ENCODE measurements at places on chromosomes 7 and 10.
A peak's percentile ranks its signal among the peaks of the same experiment; 100 is the strongest.

DNA sequence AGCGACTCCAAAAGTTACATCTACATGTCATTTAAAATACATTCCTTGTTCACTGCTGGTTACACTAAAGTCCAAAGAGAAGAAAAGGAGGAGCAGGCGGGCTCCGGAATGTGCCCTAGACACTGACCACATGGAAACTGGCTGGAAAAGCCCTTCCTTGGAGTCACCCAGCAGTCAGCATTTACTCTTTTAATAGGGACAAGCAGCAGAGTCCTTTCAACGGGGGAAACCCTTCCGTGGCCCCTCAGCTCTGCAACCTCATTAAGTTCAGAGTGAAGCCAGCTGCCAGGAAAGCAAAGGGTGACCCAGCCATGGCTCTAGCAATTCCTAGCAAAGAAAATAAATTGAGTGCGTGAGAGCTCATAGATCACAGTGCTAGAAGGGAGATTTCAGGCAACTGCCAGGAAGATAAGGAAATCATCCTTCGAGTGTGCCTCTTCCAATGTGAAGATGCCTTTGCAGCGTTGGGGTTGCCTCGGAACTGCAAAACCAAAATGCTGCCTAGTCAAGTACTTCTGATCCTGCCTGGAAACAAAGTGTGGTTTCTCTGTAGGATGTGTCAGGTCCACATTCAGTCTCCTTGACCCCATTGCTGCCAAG, 101.6 kb downstream of the SORBS1 start:
- DNase-seq = no peak

GRCh38 chr10:1128115-1128514, 71.9 kb downstream of the WDR37 start:
- DNase-seq = no peak

DNA sequence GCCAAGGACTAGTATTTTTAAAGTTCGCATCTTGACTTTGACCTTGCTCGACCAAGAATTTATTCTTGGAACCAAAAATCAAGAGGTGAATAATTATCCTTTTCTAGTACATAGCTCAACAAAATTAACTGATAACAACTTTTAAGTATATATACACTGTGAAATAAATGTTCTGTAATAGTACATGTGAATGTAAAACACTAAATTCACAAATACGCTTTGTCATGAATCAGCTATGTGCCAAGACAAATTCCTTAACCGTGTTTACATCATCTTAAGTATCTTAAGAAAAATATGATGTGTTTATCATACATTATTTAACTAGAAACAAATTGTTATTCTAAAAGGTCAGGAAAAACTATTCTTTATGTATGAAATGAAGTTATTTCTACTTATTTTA, 83.3 kb downstream of the CUL2 start:
- no peak for DNase-seq

- no peak for DNase-seq
Observed at GRCh38 chr7:123096434-123096833, 100.9 kb upstream of the TAS2R16 start.

DNA sequence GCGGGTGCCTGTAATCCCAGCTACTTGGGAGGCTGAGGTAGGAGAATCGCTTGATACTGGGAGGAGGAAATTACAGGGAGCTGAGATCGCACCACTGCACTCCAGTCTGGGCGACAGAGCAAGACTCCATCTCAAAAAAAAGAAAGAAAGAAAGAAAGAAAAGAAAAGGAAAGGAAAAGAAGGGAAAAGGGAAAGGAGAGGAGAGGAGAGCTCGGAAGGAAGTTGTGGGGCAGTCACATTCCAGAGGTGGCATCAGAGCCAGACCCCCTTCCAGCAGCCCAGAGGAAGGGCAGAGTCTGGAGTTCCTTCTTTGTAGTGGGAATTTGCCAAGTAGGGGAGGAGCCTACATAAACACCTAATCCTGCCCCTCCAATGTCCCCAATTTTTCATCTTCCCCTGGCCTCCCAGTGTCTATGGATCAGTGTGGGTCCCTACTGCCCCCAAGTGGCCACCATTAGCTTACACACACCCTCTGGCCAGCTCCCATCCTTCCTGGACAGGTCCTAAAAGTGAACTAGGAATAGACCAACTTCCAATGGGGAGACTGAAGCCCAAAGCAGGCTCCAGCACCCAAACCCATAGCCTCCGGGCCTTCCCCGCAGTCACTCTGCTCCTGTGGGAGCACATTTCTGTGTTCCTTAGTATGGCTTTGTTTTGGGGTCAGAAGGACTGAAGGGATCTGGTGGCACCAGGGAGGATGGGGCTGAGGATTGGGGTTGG, 39.6 kb upstream of the HSPB1 start:
- no peak for DNase-seq

DNA sequence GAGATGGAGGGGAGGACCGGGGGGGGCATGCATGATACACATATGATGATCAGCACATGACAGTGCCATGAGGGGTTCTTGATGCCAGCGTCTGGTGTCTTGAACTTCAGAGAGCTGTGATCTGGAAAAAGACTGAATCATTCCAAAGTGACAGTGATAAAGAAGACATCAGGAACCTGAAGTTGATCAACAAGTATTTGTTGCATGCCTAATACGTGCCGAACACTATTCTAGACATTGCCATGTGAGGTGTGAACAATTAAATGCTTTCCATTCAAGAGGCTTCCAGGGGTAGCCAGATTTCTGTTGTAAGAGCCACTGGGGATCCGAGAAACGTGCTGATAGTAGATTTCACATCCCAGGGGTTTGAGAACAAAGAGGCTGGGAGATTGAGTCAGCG, 6.2 kb downstream of the MCM10 start:
- DNase-seq = no peak

GRCh38 chr10:120861178-120861855, 10.2 kb downstream of the WDR11 start:
- no peak for DNase-seq

DNA sequence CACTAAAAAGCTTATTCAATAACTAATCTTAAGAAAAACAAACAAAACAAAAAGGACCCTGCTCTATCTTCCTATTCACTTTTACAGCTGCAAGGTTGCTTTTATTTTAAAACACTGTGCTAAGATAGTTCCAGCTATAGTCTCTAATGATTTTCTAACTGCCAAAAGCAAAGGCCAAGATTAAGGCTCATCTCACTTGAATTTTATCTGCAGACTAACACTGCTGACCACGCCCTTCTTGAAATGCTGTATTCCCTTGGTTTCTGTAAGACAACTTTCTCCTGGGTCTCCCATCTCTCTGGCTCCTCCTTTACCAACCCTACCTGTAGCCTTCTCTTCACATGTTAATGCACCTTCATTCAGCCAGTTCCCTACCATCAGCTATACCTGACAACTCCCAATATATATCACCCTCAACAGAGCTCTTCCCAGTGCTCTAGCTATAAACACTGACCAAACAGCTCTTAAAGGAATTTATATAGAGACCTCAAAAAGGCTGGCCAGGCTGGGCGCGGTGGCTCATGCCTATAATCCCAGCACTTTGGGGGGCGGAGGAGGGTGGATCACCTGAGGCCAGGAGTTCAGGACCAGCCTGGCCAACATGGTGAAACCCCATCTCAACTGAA, 11.7 kb downstream of the SRPK2 start:
- no peak for DNase-seq

- no peak for DNase-seq
Observed at GRCh38 chr7:22052674-22053365, 107.1 kb upstream of the CDCA7L start.

GRCh38 chr10:66844176-66844942, 81.5 kb upstream of the LRRTM3 start:
- no peak for DNase-seq

GRCh38 chr10:55979203-55979602, 381.9 kb downstream of the ZWINT start:
- DNase-seq = no peak

DNA sequence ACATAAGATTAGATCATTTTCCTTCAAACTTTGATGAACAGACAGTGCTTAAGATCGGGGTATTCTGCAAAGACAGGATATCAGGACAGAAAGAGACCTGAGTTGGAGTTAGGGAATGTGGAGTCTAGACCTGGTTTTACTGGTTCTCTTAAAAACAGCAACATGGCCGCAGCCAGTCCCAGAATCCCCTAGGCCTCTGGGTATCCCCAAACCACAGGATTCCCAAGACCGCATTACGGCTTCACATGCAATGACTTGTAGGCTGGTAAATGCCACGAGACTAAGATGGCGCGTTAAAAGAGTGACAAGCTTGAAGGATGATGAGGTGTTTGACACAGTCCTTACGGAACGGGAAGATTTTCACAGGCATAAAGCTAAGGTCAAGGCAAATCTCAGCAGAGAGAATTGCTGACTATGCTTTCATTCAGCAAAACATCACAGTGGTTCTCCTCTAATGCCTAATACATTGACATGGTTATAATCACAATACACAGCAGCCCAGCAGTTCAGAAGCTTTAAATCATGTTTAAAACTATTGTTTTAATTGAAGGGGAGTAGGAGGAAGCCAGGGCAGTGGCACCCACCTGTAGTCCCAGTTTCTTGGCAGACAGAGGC, 32.9 kb downstream of the MPP7 start:
- no peak for DNase-seq

DNA sequence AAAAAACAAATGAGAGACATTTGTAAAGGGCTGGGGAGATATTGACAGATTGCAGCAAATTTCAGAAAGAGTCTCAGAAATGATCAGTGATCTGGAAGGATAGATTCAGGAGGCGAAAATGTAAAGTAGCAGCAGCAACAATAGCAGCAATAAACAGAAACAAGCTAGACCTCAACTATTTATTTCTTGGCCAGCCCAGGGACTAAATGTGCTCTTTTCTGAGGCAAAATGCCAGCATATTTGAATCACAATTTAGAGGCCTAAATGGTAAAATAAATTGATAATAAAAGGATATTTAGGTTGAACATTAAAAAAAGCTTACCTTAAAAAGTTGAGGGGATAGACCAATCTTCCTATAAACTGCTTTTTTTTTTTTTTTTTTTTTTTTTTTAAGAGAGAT, 134.6 kb upstream of the ITGB1 start:
- no peak for DNase-seq

GRCh38 chr7:19060761-19061259, 56.6 kb downstream of the TWIST1 start:
- no peak for DNase-seq

DNA sequence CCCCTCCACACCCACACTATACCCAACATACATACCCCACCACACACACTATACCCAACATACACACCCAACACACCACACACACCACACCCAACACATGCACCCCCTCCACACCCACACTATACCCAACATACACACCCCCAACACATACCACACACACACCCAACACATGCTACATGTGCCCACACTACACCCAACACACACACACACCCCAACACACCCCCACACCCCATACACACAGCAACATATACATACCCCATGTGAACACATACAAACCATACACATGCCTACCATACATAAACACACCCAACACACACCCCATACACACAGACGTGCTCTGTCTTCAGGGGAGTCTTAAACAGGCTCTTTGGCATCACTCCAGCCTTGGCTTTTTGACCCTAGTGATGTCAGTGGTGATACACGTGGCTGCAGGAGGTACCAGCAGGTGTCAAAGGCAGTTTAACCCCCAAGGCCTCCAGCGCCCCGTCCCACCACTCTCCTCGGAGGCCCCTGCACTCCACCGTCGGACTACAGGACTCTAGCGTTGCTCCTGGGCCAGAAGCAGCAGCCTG, 73.4 kb downstream of the HIPK2 start:
- no peak for DNase-seq

GRCh38 chr7:28779954-28780353, 178.2 kb downstream of the TRIL start:
- no peak for DNase-seq

DNA sequence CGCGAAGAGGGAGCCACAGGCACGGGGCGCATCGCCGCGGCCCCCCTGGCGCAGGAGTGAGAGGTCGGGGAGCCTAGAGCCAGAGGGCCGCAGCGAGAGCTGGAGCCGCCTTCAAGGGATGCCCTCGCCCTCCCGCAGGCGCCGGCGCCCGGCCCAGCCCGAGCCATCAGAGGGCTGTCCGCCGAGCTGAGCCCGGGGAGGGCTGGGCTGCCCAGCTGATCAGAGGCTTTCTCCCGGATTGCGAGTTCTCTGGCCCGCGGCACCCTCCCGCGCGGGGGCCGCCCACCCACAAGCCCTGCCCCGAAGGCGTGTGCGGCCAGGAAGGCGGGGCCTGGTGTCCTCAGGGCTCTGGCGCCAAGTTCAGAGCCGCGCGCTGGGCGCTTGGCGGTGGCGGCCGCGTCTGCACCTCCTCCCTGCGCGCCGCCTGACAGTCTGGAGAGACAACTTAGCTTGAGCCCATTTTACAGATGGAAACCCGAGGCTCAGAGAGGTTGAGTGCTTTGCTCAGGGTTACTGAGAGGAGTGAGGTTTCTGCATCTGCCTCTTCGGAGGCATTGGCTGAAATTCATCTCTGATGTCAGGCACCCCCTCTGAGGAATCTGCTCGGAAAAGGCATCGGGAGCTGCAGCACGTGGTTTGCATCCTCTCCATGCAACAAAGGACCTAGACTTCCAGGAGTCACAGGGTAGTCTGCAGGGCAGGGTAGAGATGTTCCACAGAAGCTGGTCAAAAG, 3.8 kb upstream of the ANTXRL start:
- peak; percentile 49 for DNase-seq

DNA sequence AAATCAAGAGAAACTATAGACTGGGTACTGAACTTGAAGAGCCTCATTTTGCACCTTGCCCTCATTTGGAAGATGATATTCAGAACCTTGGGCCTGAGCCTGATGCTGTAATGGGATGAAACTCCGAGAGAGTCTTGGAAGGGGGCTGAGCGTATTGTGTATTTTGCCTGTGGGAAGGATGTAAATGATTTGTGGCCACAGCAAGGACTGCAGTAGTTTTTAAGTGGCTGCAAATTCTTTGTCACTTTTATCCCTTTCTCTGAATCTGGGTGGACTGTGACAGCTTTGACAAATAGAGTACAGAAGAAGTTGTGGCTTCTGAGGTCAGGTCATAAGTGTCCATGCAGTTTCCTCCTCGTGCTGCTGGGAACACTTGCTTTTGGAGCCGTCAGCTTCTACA, 221.2 kb downstream of the ADRA2A start:
- no peak for DNase-seq

DNA sequence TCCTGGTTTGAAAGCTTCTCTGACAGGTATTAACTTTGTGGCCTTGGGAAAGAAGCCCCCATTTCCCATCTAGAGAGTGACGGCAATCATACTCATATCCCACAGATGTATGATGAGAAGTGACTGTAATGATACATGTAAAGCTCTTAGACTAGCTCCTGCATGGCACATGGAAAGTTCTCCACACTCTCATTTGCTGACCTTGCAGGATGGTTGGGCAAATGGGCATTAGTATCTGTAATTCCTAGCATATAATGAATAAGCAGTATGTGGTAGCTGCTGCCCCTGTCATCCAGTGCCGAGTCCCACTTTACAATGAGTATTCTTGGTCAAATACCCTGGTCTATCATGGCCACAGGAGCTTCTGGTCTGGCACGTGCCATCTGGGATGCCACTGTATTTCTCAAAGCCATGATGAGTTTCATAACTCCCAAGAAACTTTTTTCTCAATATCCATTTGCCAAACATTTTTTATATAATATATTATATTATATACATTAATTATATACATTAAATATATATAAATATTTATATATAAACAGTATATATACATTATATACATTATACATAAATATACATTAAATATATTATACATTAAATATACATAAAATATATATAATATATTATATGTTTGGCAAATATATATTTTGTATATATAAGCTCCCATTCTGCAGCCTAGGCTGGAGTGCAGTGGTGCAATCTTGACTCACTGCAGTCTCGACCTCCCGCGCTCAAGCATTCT, 106.5 kb upstream of the FZD1 start:
- DNase-seq = no peak

GRCh38 chr7:22601812-22602565, 102.0 kb upstream of the STEAP1B start:
- DNase-seq = no peak
